ENCODE measurements at places on chromosomes 4 and X.

- no peak for DNase-seq
These were observed 5.7 kb downstream of the SYAP1 start for GRCh38 chrX:16725072-16725471.

GRCh38 chr4:31442236-31442635 lies 722.1 kb downstream of the PCDH7 start:
- no peak for DNase-seq

GRCh38 chr4:102551958-102552565 lies 50.9 kb downstream of the NFKB1 start:
- DNase-seq: no peak

DNA sequence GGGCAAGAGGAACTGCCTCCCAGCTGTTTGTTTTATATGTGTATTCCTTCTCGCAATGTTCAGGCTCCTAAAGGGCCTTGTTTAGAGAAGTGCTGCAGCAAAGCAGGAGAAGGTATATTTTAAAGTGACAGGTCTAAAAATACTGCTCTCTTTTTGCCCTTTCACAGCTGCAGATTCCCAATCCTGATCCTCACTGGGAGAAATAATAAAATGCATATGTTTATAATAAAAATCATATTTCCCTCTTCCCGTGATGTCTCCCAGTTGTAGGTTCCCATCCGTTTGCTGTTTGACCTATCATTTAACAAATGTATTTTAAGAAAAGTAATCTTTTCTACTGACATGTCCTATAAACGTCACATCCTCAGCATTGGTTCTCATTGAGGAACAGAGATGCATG lies 62.7 kb upstream of the GPC4 start:
- DNase-seq: no peak

- DNase-seq: no peak
These were observed 33.4 kb downstream of the SLC25A5 start for GRCh38 chrX:119501511-119502148.

DNA sequence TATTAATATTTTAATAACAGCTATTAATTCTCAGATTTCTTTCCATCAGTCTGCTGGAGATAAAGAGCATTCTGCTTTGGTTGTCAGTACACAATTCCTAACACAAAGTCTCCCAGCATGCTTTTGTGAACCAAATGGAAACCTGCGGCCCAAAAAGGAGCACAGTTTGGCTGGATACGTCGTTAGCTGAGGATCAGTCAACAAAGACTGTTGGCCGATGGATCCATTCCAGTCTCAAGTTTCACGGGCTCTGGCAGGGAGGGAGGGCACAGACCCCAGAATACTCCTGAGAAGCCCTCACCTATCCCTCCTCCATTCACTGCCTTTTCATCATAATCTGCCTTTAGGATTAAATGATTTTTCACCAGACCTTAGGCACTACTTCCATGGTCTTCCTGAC lies 26.3 kb upstream of the PRSS48 start:
- no peak for DNase-seq

- no peak for DNase-seq
These were observed 422.1 kb downstream of the BCOR start for GRCh38 chrX:39675619-39676018.

DNA sequence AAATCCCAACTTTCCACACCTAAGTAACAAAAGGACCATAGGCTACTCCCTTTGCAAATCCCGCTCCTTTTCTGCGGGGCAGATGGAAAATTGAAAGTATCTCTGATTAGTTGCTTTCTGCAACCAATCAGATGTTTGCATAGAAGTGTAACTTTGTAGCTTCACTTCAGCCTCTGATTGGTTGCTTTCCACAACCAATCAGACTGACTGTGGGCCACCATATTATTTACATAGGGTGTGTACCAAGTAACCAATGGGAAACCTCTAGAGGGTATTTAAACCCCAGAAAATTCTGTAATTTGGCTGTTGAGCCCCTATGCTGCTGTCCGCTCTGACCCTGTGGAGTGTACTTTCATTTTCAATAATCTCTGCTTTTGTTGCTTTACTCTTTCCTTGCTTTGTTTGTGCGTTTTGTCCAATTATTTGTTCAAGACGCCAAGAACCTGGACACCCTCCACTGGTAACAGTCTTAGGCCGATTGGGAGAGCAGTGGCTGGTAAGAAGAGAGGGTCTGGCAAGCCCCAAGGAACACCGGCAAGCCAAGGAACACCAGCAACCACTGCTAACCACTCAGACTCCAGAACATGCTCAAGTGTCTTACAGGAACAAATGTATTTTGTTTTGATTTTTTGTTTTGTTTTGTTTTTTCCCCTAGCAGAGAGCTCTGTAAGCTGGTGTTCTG lies 125.5 kb upstream of the MAP3K15 start:
- no peak for DNase-seq

DNA sequence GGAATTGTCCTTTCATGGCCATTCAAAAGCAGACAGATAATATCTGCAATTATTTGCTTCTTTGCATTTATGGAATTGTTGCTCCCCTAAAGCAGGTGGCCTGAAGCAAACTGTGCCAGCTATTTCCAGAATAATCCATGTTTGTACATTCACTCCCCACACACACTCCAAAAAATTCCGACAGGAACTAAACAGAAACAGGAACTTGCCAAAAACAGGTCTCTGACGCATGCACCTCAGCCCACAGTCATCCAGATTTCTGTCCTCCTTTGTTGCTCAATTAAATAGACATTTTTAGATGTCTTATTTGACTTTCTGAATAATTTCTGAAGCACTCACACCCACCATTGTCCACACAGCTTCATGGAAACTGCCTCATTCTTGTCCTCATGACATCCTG lies 71.5 kb upstream of the EDNRA start:
- DNase-seq: no peak

GRCh38 chr4:176339936-176340761 lies 20.4 kb downstream of the SPCS3 start:
- DNase-seq: no peak

GRCh38 chrX:56784666-56785065 lies 55.6 kb downstream of the NBDY start:
- no peak for DNase-seq

GRCh38 chr4:37639551-37640285 lies 46.5 kb downstream of the RELL1 start:
- DNase-seq: no peak

GRCh38 chr4:46274717-46275116 lies 115.2 kb downstream of the GABRA2 start:
- no peak for DNase-seq

DNA sequence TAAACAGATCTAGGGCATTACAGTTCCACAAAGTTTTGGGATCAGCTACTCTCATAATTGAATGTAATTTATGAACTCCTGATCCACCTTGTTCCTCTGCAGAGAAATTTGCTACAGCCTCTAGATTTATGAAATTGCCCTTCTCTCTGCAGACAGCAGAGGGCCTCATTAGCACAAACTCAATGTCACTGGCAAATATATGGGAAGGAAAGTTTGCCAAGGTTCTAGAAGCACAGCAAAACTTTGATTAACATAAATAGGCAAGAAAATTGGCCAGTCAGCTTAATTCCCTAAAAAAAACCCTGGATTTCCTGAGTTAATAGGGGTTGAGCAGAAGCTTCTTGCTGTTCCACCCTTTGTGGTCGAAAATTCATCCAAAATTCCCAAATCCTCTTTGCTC lies 31.5 kb downstream of the PRPS1 start:
- no peak for DNase-seq

DNA sequence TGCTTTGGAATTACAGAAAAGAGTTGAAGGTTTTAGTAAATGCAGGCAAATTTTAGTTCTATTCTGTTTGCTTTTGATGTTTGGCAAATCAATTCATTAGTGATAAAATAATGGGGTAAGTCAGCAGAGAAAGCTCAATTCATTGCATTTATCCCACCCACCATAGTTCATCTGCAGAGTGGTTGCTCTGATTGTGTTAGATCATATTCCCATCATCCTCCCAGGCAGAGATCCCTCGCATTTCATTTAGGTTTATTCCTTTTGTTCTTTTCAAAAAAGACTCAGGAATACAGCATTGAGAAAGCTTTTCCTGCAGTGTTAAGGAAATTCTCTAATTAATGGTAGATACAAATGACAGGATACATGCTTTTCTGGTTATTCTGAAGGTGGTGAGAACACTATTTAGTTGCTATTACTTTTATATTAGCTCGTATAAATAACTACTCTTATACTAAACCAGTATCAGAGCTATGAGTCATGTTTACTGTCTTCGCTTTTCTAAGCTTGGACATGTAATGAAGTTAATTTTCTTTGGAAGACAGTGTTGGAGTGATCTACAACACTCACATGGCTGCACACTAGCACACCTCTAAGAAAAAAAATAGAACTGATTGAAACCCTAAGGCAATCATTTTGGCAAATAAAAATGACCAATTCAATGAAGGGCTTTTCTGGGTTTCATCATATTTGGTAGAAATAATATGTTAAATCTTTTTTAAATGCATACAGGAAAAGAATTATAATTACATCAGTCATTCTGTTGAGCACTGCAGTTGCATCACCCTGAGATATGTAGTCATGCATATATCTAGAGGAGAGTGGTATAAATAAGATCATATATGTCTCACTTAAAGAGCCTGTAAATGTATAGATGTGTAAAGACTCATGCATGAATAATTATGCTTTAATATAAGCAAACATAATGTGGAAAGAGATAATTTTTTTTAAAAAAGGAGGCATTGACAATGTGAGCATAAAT lies 351.6 kb downstream of the PCDH7 start:
- no peak for DNase-seq

- no peak for DNase-seq
These were observed 101.0 kb downstream of the ADGRA3 start for GRCh38 chr4:22414833-22415232.

DNA sequence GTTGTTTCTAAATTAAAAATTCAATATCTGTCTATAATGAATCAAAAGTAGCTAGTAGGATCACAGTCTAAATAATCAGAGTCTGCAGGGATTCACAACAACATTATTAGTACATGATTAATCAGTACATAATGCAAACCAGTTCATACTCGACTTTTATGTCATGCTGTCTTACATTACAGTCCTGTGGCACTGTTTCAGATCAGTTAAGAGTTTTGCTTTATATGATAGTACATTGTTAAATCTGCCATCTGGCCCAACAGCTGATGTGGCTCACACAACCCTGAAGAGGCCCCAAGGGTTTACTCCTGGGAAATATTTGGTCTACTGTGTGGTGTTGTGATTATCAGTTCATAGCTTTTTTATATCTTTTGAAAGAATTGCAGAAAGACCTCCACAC lies 247.1 kb upstream of the ETNPPL start:
- no peak for DNase-seq

- DNase-seq: no peak
These were observed 200.2 kb downstream of the CLCN4 start for GRCh38 chrX:10356979-10357378.

DNA sequence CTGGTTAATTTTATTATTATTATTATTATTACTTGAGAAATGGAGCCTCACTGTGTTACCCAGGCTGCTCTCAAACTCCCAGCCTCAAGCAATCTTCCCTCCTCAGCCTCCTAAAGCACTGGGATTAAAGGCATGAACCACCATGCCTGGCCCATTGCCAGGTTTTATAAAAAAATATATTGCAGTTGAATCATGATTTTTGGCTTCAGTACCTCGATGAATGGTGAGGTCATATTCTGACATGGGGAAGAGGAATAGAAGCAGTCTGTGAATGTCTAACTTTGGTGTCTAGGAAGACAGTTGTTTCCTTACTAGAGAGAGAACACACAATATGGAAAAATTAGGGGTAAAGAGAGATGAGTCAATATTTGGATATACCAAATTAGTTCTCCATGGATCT lies 32.0 kb downstream of the CCSER1 start:
- DNase-seq: no peak

DNA sequence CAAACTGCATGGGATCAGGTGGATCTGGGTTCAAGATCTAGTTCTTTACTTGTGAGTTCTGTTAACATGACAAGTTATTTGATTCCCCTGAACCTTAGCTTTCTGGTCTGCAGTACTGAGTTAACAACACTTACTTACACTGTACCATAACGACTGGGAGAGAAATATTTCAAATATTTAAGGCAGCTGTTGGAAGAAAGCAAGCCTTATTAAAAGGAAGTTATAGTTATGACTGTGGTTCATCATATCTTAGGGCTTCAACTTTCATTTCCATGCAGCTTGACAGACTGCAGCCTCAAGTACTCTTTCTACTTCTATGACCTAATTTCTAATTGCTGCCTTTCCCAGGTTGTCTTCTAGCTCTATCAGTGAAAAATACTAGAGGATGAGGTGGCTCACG lies 40.0 kb upstream of the PDGFRA start:
- DNase-seq: no peak

GRCh38 chrX:129523079-129523911 lies at the start of gene SMARCA1:
TSS of gene SMARCA1 (minus strand) at chrX:129523490. CDS start at chrX:129523370, 120 bp downstream.
- DNase-seq: no peak

DNA sequence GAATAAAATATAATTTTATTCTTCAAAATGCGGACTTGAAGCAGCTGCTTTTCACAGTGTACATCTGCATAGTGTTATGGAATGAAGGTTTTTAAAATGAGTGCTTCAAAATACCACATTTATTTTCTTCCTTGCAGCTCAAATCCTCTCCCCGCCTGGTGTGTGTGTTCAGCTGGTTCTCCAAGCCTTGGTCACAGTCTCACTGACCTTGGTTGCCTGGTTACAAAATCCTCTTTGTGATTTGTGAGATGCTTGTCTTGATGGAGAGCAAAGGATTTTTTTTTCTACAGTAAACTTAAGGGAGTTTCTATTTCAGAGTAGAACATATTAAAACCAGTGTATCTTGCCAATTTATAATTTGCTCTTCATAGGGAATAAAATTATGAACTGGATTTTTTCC lies 139.2 kb downstream of the PCDH18 start:
- DNase-seq: no peak

GRCh38 chr4:6472387-6473263 lies at the start of gene PPP2R2C:
TSS of gene PPP2R2C (minus strand) at chr4:6472614. CDS start at chr4:6472229, 385 bp downstream.
- no peak for DNase-seq
